Activated effector memory CD4-positive, alpha-beta T cell treated with Interleukin-2 at 50 U/mL for 16 hours (primary cell): ENCODE measurements at places on chromosomes 11 and 22.

GRCh38 chr11:62983536-62984199 lies 1.1 kb downstream of the SLC22A6 start:
- no peak for DNase-seq

- no peak for DNase-seq
Observed at GRCh38 chr22:34858066-34858465, 207.9 kb upstream of the ISX start.

- no peak for DNase-seq
Observed at GRCh38 chr11:65135633-65136145, 1.4 kb upstream of the SYVN1 start.

GRCh38 chr11:110710628-110711381 lies 1.4 kb downstream of the ARHGAP20 start:
- no peak for DNase-seq

DNA sequence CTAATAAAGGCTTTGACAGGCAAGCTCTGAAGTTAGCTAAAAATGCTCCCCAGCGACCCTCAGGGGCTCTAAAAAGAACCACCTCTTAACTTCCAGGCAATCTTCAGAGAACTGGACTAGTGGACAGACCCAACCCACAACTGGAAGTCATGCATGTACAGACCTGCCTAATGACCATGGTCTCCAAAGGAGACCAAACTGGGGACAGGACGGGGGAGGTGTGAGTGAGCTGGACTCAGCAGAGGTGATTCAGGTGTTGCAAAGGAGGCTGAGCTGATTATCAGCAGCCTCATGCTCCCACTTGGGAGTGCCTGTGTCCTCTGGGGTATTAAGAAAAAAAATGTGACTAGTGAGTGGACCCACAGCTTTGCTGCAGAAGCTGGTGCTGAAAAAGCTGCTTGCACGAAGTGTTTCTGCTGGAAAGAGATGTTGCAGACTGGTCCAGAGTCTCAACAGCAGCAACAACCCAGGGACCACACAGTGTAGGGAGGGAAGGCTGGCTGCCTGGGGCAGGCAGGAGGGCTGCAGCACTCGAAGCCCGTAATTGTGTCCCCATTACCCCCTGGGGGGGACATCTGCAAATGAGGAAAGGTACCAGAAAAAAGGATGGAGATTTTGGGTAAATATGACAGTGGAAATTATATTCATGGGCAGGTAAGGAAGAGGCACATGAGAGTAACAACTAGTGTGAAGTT lies 35.3 kb downstream of the PITPNB start:
- no peak for DNase-seq

GRCh38 chr22:30381264-30381663 lies 5.9 kb downstream of the RNF215 start:
- DNase-seq: no peak

DNA sequence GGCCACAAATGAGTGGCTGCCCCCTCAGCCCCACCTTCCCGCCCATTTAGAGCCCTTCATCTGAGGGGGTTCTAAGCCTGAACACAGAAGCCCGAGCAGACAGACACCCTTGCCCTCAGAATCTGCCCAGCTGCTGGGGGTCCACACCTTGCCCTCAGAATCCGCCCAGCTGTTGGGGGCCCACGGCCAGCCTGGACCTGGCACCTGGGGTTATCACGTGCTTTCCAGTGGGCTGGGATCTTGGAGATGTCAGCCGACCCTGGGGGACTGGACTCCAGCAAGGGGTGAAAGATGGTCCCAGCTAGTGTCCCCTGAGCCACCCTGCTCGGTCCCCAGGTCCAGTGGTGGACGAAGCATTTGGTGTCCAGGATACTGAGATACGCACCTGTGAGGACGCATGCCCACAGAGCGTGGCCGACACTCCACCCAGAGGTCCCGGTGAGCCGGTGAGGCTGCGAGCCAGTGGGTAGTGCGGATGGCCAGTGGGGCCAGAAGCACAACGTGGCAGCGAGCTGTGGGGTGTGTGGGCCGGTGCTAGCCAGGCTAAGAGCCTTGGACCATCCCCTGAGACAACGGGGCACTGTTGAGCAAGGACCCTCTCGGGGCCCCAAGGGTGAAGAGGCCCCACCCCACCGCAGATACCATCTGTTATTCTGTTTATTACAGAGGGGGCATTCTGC lies 3.1 kb upstream of the CTSD start:
- DNase-seq: no peak

GRCh38 chr11:10943968-10944367 lies 86.1 kb upstream of the ZBED5 start:
- DNase-seq: no peak

- no peak for DNase-seq
Observed at GRCh38 chr22:19546680-19547079, 22.5 kb upstream of the CLDN5 start.

- DNase-seq: no peak
Observed at GRCh38 chr11:100866453-100866852, 179.4 kb downstream of the ARHGAP42 start.

DNA sequence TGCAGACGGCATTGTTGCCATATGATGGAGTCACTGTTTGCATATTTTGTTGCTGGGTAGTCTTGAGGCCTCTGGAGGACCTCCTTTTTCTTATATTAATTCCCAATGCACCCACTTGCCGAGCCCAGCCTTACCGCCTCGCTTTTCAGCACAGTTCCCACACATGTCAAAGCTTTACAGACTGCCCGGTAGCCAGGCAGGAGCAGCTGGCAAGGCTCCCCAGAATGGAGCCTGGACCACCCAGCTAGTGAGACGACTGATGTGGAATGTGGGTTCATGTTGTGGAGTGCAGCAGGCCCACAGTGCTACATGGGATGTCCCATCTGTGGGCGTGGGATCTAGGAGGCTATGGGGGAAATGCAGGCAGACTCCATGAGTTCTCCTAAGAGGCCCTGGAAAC lies 99.4 kb upstream of the MTMR2 start:
- no peak for DNase-seq

- DNase-seq: no peak
Observed at GRCh38 chr11:123181767-123182500, 13.1 kb downstream of the CLMP start.

- DNase-seq: no peak
Observed at GRCh38 chr11:11382858-11383532, 29.9 kb upstream of the CSNK2A3 start.

DNA sequence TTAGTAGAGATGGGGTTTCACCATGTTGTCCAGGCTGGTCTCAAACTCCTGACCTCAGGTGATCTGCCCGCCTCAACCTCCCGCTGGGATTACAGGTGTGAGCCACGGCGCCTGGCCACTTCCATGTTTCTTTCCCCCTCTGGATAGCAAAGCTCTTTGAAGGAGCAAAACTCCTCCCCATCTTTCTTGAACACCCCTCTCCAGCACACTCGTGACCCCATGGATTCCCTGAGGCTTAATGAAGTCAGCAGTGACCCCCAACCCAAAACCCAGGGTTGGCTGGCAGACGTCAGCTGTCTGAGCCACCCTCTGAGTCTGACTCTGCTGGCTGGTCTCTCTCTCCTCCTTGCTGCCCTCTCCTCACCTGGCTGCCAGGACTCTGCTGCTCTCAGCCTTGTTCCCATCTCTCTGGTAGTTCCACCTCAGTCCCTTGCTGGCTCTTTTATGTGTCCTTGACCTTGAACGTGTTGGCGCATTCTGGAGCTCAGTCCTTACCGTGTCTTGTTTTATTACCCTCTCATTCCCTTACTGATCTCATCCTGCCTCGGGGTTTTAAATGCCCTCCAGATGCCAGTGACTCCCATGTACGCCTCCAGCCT lies 44.5 kb downstream of the PARVG start:
- DNase-seq: no peak

DNA sequence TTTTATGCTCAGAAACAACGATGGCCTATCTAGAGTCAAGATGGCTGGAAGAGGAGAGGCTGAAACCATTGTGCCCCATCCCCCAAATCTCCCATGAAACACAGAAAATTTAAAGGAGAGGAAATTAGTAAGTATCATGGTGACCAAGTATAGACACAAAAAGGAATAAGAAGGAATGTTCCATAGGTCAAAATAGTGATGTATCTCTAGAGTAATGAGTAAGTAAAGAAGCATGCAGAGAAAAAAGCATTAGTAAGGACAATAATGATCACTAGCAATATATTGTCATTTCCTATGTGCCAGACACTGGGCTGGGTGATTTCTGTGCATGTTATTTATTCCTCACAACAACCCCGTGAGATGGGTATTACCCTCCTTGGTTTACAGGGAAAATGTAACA lies 2.6 kb upstream of the SLC22A24 start:
- DNase-seq: no peak

- no peak for DNase-seq
Observed at GRCh38 chr22:32700191-32700882, 101.2 kb upstream of the TIMP3 start.

GRCh38 chr11:534396-535209 lies 773 bp downstream of the HRAS start:
- DNase-seq: peak; percentile 8

- no peak for DNase-seq
Observed at GRCh38 chr11:112961146-112961668, at the start of gene NCAM1. Gene NCAM1, plus strand, starts transcription at chr11:112961420.

DNA sequence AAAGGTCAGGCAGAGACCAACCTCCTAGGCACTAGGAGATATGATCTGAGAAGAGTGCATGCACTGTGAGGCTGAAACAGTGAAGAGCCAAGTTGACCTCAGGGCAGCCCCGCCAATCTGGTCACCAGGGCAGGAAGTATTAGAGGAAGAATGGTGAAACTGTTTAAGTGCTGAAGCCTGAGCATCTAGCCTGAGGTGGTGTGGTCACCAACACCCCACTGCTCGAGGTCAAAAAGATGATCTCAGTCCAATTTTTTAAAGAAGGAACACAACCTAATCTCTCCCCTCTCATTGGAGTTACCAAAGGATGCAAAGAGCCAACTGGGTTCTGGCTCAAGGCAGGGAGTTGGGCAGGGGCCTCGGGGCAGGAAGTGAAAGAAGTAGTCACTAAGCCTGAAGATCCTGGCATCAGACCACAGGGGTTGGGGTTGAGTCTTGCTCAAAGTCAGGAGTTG lies 4.0 kb downstream of the APBB1 start:
- no peak for DNase-seq

DNA sequence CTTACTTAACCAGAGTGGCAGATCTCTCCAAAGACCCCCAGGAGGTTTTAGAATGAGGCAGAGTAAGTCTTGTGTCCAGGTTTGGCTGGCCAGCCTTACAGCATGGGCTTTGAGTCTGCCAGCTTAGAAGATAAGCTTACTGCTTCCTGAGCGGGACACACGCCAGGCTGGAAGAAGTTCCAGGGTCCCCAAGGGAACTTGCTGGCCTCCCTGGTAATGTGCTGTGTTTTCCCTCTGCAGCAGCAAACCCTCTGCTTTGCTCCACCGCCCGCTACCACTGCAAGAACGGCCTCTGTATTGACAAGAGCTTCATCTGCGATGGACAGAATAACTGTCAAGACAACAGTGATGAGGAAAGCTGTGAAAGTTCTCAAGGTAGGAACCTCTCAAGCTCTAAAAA lies 154.2 kb downstream of the LDLRAD3 start:
- DNase-seq: no peak

DNA sequence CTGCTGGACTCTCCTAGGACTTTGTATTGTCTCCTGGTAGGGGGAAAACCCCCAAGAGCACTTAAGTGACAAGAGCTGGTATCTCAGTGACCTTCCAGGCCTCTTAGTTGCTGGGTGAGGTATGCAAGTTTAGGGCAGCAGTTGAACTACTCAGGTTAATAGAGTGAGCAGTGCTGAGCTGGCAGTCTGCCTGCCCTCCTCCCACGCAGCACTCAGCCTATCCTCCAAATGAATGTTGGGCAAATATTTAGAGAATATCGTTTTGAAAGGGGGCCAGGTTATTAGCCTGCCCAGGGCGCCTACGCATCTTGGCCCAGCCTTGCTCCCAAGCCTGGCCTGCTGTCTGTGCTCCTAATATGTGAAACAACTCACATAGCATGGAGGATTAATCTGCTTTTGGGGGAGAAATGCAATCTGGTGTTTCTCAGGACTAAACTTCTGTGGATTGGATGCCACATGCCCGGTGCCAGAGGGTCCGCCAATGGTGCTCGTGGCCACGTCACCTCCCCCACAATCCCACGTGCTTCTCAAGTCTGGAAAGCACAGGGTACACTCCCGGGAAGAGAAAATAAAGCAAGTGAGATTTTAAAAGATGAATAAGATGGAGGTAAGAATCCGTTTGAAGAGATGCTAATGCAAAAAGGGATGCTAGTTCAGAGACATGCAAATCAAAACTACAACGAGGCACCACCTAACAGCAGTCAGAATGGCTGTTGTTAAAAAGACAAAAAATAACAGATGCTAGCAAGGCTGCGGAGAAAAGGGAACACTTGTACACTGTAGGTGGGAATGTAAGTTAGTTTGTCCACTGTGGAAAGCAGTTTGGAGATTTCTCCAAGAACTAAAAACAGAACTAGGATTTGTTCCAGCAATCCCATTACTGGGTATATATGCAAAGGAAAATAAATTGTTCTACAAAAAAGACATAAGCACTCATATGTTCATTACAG lies 67.7 kb downstream of the SPON1 start:
- no peak for DNase-seq

GRCh38 chr22:38352436-38352835 lies 35.2 kb upstream of the CSNK1E start:
- DNase-seq: no peak

GRCh38 chr11:11057472-11057854 lies 199.6 kb upstream of the ZBED5 start:
- no peak for DNase-seq

GRCh38 chr22:37917874-37918548 lies 11.9 kb downstream of the MICALL1 start:
- no peak for DNase-seq

GRCh38 chr11:64743591-64744543 lies at the start of gene RASGRP2:
Gene RASGRP2, minus strand, starts transcription at chr11:64744142. Its CDS starts 1,276 bp downstream, at chr11:64742866.
- DNase-seq: peak; percentile 82

GRCh38 chr11:121656328-121657090 lies 203.7 kb upstream of the SORL1-AS1 start:
- DNase-seq: no peak

- DNase-seq: no peak
Observed at GRCh38 chr11:9601876-9602199, 28.4 kb downstream of the WEE1 start.

GRCh38 chr11:105719073-105719822 lies 109.4 kb downstream of the GRIA4 start:
- no peak for DNase-seq

GRCh38 chr11:23606191-23606590 lies 745.9 kb upstream of the CCDC179 start:
- no peak for DNase-seq

- no peak for DNase-seq
Observed at GRCh38 chr22:18091478-18091877, 13.7 kb downstream of the PEX26 start.

DNA sequence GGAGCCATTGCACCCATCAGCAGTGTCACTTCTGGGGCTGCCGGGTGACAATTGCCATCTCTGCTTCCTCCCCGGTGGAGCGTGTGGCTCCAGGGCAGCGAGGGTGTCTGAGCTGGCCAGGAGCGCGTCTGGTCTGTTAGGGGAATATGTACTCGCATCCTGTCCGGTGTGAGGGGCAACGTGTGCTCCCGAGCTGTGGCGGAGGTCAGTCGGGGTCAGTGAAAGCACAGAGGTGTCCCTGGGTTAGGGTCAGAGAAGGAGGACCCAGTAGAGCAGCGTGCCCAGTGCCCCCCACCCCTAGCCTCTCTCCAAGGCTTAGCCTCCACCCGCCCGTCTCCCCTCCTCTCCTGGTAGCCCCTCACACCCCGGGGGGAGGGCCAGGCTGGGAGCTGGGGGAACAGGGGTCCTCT lies 1.5 kb downstream of the CLCF1 start:
- no peak for DNase-seq
